ENCODE measurements at places on chromosomes 3 and 15. TPM values are rescaled to one million over a fixed set of nuclear protein-coding genes. Genes with fewer than 3 reads are reported as not detected.

Gene PIGZ
- total RNA-seq = 0.98 TPM

Gene TNNC1
- 0.49 TPM for total RNA-seq

Gene DAZL
- not detected for total RNA-seq

Gene GALNT15
- total RNA-seq = 0.33 TPM

Gene CLSTN2
- 92.3 TPM for total RNA-seq

Gene CHRD
- under 0.01 TPM for total RNA-seq

Gene GPR27
- 0.81 TPM for total RNA-seq

Gene GPR171
- not detected for total RNA-seq

Gene NANOGP8
- not detected for total RNA-seq

Gene TKT
- 835 TPM for total RNA-seq

Gene MKRN2OS
- 1.3 TPM for total RNA-seq

Gene ISLR
- 2.8 TPM for total RNA-seq

Gene APEH
- 148 TPM for total RNA-seq

Gene PDIA3
- 138 TPM for total RNA-seq

Gene SLC28A1
- total RNA-seq = not detected

Gene PLOD2
- total RNA-seq = 37.3 TPM

Gene GPR62
- total RNA-seq = 0.49 TPM

Gene CASR
- not detected for total RNA-seq

Gene CCR8
- total RNA-seq = not detected

Gene SPATA12
- total RNA-seq = 0.13 TPM

Gene TM6SF1
- 1.4 TPM for total RNA-seq

Gene RTP3
- not detected for total RNA-seq

Gene MINAR1
- total RNA-seq = 0.49 TPM

Gene SLC24A5
- total RNA-seq = not detected

Gene BDH1
- total RNA-seq = 24.4 TPM

Gene NOX5
- 0.16 TPM for total RNA-seq
